Sigmoid colon (tissue), 7 donors: ENCODE measurements at places on chromosomes 7 and 10. TPM values are rescaled to one million over a fixed set of nuclear protein-coding genes. Genes with fewer than 3 reads are reported as not detected.

- no peak for DNase-seq
Measured at GRCh38 chr10:78414380-78414779, 380.7 kb downstream of the RPS24 start.

DNA sequence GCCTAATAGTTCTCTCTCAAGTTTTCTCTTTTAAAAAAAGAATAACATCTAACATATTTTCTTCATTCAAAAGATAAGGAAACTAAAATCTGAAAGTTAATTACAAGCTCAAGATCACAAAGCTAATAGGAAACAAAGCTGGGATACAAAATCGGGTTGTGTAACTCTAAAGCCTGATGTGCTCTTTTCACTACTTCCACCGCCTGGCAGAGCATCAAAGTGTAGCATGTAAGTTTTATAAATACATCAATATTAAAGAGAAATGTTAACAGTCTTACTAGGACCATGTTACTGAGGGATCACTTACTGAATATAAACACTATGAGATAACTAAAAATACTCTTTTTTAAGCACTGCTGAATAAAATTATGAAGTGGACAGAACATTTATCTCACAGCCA lies 97.2 kb downstream of the KMT2C start:
- DNase-seq, result no peak

DNA sequence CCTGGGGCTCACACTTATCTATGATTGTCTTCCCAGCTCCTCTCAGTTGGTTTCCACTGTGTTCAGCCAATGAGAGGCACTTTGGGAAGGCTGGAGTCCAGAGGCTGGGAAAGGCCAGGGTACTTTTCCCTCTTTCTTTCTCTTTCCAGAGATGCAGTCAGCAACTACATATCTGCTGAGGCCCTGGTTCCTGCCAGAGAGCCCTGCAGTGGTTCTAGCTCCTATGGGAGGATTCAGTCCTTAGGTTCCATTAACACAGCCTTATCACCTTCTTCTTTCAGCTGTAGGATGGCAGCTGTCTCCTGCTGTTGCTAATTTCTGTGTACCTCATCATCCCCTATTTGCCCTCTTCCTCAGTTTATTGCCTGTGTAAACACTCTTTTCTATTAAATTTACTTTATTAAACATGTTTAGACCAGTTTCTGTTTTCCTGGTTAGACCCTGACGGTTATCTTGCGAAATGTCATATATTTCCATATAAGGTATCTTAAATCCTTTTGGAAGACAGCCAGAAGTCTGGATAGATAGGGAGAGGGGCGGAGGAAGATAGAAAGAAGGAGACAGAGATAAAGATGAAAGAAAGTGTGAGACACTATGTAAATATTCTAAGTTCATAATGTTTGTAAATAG lies 100.3 kb downstream of the HGF start:
- no peak for DNase-seq

The IRF5 gene
- 9.7 TPM for total RNA-seq

DNA sequence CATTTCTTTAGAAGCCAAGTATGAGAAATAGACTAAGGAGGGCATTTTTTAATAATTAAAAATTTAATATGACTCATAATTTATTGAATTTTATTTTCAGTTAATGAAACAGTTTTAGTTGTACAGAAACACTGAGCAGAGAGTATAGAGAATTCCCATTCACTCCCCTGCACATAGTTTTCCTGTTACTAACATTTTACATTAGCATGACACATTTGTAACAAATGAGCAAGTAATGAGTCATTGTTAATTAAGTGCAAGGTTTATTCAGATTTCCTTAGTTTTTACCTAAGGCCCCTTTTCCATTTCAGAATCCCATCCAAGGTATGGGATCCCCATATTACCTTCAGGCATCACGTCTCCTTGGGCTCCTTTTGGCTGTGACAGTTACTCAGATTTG lies 271.5 kb upstream of the FZD8 start:
- DNase-seq, result no peak

The CDHR3 gene
- total RNA-seq, result 21.3 TPM

GRCh38 chr7:4769761-4770160 lies 5.7 kb upstream of the AP5Z1 start:
- DNase-seq, result no peak

The ADAM22 gene
- 2.1 TPM for total RNA-seq

DNA sequence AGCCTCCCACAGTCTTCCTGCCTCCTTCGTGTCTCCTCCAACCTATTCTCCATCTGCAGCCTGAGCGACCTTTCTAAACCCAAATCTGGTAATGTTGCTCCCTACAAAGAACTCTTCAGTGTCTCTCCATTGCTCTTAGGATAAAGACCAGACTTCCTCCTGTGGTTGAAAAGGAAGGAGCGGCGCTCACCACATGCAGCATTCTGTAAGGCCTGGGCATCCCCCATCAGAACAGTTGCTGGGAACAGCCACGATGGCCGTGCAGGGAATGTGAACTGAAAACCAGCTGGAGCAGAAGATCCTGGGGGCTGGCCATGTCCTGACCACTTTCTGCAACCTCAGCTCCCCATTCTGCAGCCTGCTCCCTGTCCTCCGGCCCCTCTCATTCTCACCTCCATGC lies 237.8 kb upstream of the ZMIZ1 start:
- no peak for DNase-seq
